ENCODE measurements at places on chromosomes 12 and 14.

- DNase-seq = no peak
These were observed 387.8 kb downstream of the AEBP2 start for GRCh38 chr12:19826980-19827550.

- no peak for DNase-seq
These were observed 6.8 kb downstream of the FAM216A start for GRCh38 chr12:110475426-110475825.

GRCh38 chr12:85877459-85877858 is 3.4 kb downstream of the NTS start:
- no peak for DNase-seq

GRCh38 chr12:114703060-114703493 is 19.1 kb upstream of the TBX3 start:
- DNase-seq = no peak

GRCh38 chr14:91041450-91041849 is 19.0 kb downstream of the RPS6KA5 start:
- DNase-seq = no peak

DNA sequence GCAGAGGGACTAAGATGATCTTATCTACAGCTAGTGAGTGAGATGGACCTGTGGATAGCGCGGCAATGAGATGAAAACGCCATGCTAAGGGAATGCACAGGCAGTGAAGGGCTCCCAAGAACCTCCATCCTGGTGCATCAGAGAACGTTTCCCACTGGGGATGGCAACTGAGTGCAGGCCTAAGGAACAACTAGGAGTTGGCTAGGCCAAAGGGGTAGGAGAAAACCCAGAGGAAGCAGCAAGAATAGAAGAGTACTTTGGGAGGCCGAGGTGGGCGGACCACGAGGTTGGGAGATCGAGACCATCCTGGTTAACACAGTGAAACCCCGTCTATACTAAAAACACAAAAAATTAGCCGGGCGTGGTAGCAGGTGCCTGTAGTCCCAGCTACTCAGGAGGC is 24.6 kb upstream of the BATF start:
- DNase-seq = no peak

DNA sequence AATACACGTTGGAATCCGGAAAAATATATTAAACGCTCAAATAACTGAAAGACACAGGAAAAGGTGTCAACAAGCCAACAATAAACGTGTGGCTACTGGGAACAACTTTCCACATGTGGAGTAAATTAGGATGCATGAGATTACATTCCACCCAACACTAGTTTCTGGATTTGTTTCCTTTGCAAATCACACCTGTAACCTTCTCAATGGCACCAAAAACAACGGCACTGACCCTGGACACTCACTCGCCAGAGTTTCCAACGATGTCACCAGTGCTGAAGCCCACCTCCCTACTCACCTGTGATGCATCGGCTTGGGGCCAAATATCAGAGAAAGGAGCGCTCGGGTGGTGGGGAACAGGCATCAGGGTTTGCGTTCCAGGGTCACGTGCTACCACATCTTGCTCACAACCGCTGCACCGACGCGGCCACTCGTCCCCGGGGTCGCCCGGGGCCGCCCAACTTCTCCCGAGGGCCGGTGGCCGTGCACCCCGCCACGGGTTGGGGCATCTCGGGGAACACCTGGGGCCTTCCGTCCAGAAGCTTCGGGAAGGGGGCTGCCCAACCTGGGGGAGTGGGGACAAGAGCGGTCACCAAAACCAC is 629 bp downstream of the PRDM4 start:
- DNase-seq = no peak

DNA sequence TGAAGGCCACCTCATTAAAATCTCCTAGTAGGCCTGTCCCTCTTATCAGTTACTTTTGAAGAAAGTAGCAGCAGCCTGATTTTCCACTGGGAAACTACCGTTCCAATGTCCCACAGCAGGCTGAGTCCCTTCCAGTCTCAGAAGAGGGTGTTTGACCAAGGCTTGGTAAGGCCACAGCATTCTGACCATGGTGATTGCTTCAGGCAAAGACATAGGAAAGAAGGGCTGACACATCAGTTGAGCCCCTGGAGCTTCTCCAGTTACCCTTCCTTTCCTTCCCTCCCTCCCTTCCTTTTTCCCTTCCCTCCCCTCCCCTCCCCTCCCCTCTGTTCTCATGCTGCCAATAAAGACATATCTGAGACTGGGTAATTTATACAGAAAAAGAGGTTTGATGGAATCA is 234.3 kb upstream of the NOS1 start:
- DNase-seq = no peak

GRCh38 chr14:74401504-74402241 is 24.3 kb downstream of the SYNDIG1L start:
- DNase-seq = no peak

DNA sequence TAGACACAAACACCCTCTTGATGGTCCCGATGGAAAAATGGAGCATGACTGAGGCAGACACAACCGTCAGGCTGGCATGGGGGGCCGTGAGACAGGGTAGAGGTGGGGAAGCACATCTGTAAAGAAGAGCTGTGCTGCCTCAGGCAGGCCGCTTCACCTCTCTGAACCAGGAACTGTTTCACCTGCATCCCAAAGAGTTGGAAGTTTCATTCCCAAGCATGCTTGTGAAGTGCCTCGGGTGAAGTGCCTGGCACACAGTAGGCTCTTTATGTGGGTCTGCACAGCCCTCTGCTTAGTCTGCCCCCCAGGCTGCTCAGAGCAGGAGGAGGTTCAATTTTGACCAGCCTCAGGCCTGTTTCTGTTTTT is 685 bp upstream of the SERPINA1 start:
- no peak for DNase-seq

- no peak for DNase-seq
These were observed 70.7 kb downstream of the PLEKHA5 start for GRCh38 chr12:19200261-19200660.

DNA sequence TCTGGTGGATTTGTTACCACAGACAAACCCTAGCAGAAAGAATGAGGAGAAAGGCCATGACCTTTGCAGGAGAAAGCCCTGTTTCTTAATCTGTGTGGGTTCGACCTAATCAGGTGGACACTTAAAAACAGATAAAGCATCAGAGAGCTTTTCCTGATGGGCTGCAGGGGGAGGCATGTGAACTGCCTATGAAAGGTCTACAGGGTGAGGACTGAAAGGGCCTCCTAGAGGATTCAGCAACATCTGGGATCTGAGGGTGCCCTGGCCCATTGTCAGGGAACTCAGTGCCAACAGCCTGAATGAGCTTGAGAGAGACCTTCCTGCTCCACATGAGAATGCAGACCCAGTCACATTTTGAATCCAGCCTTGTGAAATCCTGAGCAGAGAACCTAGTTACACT is 178.8 kb upstream of the DDHD1 start:
- no peak for DNase-seq

DNA sequence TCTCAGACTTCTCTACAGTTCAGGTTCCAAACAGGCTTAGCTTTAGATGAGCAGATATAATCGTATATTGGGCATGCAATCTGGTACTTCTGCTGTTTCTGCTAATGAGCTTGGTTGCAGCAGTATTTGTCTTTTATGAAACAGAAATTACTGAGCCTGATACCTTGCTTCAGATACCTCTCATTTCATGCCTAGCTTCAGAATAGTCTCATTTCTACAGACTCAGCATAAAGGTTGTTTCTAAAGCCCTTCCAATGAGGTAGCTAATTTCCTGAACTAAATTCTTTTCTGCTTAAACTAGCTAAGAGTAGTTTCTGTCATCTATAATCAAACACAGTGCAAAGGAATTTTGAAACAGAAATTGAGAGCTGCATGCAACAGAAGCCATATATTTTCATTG is 275.0 kb upstream of the KITLG start:
- no peak for DNase-seq

DNA sequence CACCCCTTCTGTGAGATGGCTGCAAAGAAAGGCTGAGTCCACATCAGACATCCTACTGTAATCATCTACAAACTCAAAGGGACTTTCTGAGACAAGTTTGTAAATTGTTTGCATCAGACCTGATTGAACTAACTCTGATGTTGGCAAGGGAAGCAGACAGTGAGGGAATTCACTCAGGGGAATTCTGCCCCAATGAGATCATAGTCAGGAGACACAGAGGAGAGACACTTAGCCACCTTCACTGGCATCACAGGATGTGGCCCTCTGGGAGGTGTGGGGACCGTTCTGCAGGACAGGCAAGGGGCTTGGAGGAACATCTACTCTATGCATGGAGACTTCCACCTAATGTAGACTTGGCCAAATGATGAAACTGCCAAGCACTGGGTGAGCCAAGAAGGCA is 70.7 kb upstream of the DDX11 start:
- no peak for DNase-seq

DNA sequence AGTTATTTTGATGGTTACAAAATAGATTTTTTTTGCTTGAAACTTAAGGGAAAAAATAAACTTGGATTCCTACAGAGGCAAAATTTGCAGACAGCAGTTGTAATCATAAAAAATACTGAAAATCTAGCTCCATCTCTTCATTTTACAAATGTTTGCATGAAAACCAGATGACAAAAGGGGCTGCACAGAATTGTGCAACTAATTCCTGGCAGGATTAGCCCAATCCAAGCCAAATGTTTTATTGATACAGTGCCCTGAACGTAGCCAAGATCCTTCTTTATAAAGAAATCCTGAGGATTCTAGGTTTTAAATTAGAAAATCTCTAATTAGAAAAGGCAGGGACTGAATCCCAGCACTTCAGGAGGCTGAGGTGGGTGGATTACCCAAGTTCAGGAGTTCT is 356.4 kb upstream of the SEL1L start:
- DNase-seq = peak; percentile 67

- no peak for DNase-seq
These were observed 1.3 kb downstream of the CLEC9A start for GRCh38 chr12:10031771-10032175.

DNA sequence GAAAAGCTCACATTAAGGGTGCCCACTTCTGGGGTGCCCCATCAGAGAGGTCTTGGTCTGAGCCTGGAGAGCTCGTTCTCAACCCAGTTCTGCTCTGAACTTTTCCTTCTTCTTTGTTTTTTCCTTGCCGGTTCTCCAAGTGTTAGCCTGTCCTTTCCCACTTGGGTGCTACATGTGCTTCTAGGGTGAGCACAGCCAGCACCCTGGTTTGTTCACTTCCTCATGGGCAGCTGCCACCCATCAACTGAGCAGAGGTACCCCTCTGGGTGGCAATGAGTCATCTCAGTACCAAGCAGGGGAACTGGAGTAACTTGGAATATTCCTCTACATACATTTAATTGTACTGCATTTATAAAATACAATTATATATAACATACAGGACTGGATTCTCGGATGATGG is 3.9 kb upstream of the SYNE3 start:
- DNase-seq = no peak

DNA sequence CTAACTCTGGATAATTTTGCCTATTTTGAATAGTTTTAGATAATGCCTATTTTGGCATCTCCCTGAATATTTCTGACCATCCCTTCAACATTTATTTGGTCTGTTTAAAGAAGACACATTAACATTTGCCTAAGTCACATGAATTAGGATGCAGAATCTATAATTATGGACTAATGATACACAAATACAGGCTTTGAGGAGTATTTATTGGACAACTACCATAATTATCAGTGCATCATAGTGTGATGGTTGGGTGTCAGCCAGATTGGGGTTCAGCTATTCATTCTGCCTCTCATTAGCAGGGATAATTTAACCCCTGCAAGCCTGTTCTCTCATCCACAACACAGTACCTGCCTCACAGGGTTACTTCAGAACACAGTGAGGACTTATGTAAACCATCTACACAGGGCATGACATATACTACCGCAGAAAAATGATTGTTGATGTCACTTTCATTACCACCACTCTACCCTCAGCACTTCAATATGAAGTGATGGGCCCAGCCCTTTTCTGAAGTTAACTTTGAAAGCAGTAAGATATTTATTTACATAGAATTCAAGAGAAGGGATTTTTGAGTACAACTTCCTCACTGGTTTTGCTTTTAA is 14.4 kb downstream of the PRKCH start:
- DNase-seq = no peak

DNA sequence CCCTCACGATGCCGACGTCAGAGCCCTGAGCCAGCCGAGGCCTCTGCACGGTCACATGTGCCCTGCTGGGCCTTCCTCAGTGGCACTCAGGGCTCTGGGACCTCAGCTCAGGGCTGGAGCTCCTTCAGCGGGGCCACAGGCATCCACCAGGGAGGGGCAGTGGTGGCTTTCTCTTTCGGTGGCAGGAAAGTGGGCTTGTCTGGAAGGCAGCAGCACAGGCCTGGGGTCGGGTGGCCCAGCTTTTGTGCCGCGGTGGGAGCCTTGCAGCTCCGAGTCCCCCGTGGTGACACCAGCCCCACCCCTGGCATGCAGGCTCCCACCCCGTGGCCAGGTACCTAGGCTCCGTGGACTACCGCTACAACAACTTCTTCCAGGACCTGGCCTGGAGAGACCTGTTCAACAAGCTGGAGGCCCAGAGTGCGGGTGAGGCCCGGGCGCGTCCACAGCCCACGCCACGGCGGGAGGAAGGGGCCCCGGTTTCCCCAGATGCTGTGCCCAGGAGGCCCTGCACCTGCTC is 14.2 kb upstream of the TEX22 start:
- DNase-seq = no peak

DNA sequence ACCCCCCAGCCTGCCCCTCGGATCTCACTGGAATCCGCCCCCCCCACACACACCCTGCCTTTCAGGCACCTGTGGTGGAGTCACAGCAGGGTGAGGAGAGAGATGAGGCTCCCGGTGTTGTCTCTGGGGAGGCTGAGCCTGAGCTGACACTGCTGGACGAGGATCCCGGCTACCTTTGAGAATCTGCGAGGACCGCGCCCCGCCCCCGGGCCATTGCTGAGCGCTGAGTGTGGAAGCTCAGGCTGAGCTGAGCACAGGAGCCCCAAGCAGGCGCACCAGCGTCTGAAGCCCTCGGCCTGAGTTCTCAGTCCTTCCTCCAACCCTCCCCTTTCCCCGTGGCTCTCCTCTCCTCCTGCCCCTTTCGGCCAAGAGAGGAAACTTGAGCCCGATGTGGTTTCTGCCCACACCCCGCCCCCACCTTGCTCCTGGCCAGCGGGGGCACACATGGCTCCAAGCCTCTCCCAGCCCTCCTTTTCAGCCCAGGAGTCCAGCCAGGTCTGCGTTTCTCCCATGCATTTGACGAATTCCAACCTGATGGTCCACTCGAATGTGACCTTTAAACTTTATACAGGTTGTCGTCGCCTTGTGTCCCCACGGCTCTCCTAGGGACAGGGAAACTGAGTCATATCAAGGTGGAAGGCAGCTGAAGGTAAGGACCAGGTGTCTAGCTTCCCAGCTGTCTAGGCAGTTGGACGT is at the start of gene NFE2:
Gene NFE2, minus strand, starts transcription at position 284 of the 696 bp plus-strand sequence. CDS start 5,767 bp downstream, outside the sequence.
- DNase-seq = no peak

DNA sequence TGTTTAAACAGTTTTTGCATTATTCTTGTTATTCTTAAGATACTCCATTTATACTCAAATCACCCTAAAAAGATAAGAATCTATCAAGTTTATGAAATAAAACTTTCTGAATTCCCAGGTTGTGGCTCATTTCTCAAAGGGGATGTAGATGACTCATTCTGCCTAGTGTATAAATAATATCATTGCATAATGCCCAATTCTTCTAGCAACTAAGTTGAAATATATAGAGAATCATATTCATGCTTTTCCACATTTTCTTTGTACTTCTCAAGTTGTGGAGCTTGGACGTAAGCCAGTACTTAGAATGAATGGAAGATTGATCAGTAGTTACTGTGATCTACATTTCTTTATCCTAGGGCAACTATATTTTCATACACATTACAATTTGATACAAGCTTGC is 201.1 kb downstream of the PPFIA2 start:
- no peak for DNase-seq

GRCh38 chr12:101839324-101840283 is 8.8 kb upstream of the GNPTAB start:
- peak; percentile 42 for DNase-seq

GRCh38 chr14:21015312-21015711 is 9.5 kb downstream of the NDRG2 start:
- DNase-seq = no peak

- no peak for DNase-seq
These were observed 216.2 kb upstream of the ABCD2 start for GRCh38 chr12:39835517-39836489.
